ENCODE measurements at places on chromosomes 5 and 9.
A peak's percentile ranks its signal among the peaks of the same experiment; 100 is the strongest.

DNA sequence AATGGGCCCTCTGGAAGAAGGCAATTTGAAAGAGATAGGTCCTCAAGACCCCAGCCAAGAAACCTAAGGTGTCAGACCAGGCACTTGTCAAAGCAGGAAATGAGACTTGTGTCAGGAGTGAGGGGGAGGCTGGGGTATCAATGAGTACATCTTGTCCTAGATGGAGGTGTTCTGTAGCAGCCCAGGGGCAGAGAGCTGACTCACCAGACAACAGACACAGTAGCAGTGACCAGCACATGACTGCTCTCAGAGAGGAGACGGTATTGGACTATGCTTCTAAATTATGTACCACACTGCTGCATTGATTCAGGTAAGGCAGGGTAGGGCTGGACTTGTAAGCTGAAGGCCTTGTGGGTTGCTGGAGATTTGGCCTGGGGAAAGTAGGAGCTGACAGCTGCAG is 551.2 kb upstream of the KLF4 start:
- no peak for DNase-seq

DNA sequence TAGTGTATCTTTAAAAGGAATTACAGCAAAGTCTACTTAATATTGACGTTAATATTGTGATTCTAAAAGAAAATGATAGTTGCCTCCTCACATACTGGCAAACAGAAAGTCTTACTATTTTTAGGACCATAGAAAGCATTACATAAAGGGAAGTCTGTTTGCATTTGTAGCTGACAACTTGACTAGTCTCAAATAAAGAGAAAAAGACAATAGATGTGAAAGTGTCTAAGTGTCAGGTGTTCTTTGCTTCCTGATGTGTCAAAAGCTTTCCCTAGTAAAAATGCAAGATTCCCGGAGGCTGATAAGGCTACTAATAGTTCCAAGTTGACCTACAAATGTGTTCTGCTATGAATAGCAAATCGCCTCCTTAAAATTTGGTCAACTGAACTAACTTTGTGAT is 259.7 kb downstream of the CDH10 start:
- no peak for DNase-seq

DNA sequence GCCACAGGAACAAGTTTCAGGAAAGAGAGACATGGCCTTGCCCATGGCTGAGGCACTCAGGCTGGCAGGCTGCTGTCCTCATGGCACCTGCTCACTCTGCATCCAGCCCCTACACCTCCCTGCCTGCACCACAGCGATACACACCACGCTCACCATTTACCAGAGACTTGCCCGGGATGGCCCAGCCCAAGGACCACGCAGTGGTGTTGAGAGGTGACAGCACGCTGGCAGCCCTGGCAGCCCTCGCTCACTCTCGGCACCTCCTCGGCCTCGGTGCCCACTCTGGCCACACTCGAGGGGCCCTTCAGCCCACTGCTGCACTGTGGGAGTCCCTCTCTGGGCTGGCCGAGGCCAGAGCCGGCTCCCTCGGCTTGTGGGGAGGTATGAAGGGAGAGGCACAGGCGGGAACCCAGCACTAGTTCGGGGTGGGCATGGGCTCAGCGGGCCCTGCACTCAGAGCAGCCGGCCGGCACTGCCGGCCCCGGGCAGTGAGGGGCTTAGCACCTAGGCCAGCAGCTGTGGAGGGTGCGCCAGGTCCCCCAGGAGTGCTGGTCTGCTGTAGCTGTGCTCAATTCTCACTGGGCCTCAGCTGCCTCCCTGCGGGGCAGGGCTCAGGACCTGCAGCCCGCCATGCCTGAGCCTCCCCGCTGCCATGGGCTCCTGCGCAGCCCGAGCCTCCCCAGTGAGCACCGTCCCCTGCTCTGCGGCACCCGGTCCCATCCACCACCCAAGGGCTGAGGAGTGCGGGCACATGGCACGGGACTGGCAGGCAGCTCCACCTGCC is 20.3 kb downstream of the ZDHHC11B start:
- DNase-seq, result no peak

GRCh38 chr9:8486095-8486494 is 686.5 kb upstream of the DMAC1 start:
- peak; percentile 27 for DNase-seq

DNA sequence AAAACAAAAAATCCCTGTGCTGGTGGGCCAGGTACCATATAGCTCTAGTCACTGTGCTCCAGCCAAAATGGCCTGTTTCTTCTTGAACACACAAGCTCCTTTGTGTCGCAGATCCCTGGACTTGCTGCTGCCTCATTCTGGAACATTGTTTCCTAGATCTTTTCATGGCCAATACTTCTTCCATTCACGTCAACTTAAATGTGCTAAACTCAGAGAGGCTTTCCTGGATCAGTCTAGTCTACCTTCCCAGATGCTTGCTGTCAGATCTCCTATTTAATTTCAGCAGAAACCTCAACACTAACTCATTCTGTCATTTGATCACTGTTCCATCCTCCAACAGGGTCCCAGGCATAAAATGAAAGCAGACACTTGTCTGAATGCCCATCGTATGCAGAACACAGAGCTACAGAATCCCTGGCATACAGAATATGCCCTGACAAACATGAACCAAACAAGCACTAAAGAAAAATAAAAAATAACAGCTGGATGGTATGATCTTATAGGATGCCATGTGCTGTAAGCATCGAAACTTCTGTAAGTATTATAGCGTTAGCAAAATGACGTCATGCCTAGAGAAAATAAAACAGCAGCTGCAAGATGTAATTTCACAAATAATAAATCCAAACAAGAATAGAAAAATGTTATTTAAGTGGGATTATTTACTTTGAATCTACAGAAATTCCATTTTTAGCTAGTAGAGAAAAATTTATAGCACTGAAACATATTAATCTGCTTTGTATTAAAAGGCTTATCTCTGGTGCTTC is 403.7 kb upstream of the DAP start:
- DNase-seq, result no peak

DNA sequence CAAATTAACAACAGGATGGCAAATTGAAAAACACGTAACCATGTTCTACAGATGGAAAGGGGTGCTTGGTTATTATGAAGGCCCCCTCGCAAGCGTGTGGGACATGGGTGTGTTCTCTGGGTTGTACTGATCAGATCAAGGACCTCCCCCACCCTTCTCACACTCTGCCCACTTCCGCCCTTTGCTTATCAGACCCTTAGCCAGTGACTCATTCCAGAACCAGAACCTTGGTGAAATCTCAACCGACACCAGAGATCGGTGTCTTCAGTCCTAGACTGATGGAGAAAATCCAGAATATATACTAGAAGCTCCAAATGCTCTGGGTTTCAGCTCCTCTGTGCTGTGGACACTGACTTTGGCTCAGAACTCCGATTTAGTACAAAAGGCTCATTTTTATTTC is 64.9 kb downstream of the PTTG1 start:
- peak; percentile 48 for DNase-seq
